NCI-H524 (cell line): ENCODE measurements at places on chromosomes 12 and 14.
A peak's percentile ranks its signal among the peaks of the same experiment; 100 is the strongest.

DNA sequence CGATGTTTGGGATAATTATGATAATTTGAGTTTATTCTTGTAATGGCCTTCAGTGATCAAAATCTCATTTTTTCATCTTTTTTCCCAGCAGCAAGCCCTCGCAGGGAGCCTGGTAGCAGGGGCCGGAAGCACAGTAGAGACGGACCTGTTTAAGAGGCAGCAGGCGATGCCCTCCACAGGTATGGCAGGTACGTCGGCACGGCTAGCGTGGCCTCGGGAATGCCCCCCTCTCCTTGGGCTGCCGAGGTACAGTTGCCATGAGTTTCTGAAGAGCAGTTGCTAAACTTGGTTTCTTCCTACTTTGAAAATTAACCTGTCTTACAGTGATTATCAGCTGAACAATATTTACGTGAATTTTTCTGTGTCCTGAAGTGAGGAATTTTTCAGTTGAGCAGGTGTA, 29.9 kb downstream of the EP400 start:
- DNase-seq, result no peak

DNA sequence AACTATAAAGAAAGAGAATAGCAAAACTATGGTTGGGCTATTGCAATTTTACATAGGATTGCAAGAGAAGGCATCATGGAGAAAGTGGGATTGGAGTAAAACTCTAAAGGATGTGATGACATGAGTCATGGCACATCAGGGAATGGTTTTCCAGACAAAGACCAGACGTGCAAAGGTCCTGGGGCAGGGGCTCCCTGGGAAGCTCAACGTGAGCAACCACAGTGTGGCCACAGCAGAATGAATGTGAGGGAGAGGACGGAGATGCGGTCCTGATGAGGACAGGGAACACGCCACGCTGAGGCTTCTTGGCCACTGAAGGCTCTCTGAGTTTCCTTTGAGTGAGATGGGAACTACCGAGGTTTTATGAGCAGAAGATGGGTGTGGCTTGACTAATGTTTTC, 38.2 kb downstream of the FZD10 start:
- no peak for DNase-seq

GRCh38 chr12:79895071-79895470, 39.8 kb downstream of the PPP1R12A start:
- DNase-seq, result no peak

- DNase-seq, result no peak
These were observed 118.6 kb downstream of the TRMT5 start for GRCh38 chr14:60862283-60862682.

DNA sequence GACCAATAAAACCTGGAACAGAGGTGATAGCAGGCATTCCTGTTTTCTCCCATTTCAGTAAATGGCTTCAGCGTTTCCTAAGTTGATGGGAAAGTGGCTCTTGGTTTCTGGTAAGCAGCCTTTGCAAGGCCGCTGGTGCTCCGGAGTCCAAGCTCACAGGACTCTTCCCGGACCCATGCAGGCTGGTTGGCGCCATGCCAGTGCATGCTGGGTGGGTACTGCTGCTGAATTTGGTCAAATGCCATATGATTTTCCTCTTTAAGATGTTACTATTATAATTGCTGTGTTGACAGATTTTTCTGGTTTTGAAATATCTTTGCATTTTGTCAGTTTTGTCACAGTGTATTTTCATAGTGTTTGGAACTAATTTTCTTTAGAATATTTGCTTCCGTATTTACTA, 27.7 kb downstream of the PPP2R5C start:
- no peak for DNase-seq

GRCh38 chr14:64515053-64515452, 10.5 kb downstream of the ZBTB1 start:
- no peak for DNase-seq

- DNase-seq, result no peak
These were observed 21.3 kb downstream of the SCAF11 start for GRCh38 chr12:45969084-45969483.

- no peak for DNase-seq
These were observed 12.6 kb downstream of the UBE3B start for GRCh38 chr12:109489955-109490565.

DNA sequence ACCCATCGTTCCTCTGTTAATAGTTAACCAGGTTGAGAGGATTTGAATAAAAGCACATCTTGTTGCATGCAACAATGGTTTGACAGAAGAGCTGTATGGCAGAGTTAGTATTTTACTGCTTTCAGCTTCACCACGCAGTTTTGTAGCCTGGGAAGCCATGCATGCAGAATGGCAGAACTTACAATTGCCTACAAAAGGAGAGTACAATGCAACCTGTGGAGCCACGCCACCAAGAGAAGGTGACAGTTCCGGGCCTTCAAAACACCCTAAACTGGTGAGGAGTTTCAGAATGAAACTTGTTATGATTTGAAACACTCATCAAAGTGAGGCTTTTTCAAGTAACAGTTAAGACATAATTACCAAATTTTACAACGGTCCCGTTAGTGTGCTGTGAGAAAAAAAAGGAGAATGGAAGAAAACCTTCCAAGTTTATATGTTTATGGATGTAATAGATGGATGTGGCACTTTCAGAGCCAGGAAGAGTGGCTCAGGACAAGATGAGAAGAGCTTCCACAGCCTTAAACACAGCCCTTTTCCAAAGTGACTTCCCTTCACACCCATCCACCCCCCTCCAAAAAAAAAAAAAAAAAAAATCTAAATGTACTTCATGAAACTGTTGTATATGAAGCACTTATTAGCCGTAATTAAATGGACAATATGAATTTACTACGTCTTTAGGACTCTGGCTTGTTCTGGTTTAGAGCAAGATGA, 158.7 kb downstream of the EGLN3 start:
- DNase-seq, result no peak

GRCh38 chr14:92407410-92407809, 84.4 kb downstream of the SLC24A4 start:
- no peak for DNase-seq

- DNase-seq, result no peak
These were observed 183.1 kb downstream of the TMEM121 start for GRCh38 chr14:105709281-105710118.

- no peak for DNase-seq
These were observed 7.1 kb downstream of the PXN start for GRCh38 chr12:120258323-120258896.

GRCh38 chr12:110849748-110850403, 3.1 kb downstream of the CCDC63 start:
- DNase-seq, result no peak

DNA sequence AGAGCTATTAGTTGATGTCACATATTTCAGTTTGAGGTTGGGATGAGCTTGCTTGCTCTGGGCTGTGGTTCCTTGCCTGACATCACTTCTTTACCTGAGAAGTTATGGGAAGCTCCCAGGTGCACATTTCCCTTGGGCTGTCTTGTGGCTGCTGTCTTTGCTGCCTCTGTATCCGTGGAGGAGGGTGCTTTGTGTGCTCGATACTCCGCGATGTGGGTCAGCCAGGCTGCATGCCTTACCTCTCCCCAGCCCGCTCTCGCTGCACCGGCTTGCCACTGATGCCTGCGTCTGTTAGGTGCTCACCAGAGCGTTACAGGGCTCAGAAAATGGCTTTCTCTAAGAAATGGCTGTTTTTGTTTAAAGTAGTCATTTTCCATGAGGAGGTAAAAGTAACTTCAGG, 19.6 kb downstream of the PELI2 start:
- DNase-seq, result peak; percentile 82

DNA sequence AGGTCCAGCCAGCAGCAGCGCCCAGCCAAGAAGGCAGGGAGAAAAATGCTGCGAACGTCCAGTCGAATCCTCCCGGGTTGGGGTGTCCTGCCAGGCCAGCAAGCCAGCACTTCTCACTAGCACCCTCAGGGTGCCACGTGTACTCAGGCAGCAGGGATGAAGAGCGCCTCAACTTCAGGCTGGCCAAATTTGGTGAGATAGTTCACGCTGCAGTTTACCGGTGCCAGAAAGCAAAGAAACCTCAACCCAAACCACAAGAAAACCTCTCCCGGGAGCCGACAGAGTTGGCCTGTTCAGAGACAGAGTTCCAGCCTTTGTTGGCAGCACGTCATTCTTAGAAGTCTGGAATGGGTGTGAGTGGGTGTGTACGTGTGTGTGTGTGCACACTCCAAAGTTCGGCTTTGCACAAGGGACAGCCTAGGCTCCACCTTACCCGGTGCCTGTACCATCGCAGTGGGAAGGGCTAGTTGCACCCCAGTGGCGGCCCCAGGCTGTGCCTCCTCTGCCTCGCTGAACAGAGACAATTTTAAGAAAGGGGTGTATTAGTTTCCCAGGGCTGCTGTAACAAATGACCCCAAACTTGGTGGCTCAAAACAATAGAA, 42.1 kb downstream of the ELK3 start:
- no peak for DNase-seq

DNA sequence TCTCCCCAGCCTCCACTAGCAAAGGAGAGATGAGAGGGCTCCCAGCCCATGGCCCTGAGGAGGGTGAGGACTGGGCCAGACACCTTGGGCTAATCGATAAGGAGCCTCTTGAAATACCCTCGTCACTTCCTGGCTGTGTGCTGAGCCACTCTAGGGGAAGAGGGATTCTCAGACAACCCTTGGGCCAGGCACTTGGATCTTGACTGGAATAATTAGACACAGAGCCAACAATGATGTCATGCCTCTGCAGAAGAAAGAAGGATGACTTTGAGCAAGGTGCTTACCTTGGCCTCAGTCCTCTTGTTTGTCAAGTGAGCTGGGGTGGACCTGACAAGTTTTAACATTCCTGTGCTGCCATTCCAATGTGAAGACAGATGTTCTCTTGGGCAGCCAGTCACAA, 83.1 kb downstream of the LRRC74A start:
- DNase-seq, result no peak

GRCh38 chr12:18907728-18908127, 169.8 kb downstream of the CAPZA3 start:
- no peak for DNase-seq

GRCh38 chr12:89621521-89621920, 87.1 kb downstream of the ATP2B1 start:
- no peak for DNase-seq

- no peak for DNase-seq
These were observed 25.9 kb downstream of the PPP4R3A start for GRCh38 chr14:91484186-91484585.

- DNase-seq, result no peak
These were observed 44.9 kb upstream of the STRAP start for GRCh38 chr12:15837141-15837790.

GRCh38 chr12:18951218-18951617, 178.3 kb upstream of the PLEKHA5 start:
- no peak for DNase-seq

GRCh38 chr12:98883231-98883630, 238.1 kb downstream of the APAF1 start:
- no peak for DNase-seq

- DNase-seq, result no peak
These were observed 6.3 kb downstream of the PPFIBP1 start for GRCh38 chr12:27530157-27530922.

GRCh38 chr14:65486863-65487262, 74.3 kb downstream of the FUT8 start:
- no peak for DNase-seq

- no peak for DNase-seq
These were observed 40.4 kb upstream of the GTF2A1 start for GRCh38 chr14:81261176-81261575.

DNA sequence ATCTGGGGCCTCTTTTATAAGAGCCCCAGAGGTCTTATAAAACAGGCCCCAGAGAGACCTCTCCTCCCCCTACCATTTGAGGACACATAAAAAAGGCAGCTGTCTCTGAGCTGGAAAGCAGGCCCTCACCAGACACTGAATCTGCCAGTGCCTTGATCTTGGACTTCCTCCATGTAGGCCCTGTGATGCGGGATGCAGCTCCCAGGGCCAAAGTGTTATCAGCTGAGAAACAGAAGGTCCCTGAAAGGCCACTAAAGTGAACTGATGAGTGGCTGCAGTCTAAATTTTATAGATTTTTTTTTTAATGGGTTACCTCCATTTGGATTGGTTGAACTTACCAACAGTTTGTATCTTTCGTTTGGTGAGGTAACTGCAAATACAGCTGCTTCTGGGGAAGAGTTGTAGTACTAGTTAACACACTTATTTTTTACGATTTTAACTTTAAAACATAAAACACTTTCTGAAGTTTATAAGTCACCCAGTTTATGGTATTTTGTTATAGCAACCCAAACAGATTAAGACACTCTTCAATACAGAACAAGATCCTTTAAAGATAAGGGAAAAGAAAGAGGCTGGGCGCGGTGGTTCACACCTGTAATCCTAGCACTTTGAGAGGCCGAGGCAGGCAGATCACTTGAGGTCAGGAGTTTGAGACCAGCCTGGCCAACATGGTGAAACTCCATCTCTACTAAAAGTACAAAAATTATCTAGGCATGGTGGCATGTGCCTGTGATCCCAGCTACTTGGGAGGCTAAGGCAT, 5.6 kb upstream of the GUCY2C start:
- DNase-seq, result no peak

GRCh38 chr12:66251049-66251448, 51.2 kb upstream of the HELB start:
- DNase-seq, result no peak

DNA sequence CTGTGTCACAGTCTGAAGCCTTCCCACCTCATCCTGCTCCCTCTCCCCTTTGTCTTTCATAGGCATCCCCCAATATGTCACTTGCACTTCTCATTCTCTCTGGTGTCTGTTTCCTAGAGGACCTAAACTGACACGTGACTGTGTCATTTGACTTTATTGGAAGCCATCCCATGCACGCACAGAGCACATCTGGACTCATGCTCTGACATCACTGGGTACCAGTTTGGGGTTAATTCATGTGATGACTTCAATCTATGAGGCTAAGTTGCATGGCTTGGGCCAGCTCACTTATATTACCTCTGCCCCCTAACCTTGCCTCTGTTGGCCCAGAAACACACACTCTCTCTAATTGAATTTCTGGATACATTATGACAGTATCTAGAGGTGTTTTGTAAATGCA, 21.5 kb downstream of the PYGL start:
- DNase-seq, result no peak

DNA sequence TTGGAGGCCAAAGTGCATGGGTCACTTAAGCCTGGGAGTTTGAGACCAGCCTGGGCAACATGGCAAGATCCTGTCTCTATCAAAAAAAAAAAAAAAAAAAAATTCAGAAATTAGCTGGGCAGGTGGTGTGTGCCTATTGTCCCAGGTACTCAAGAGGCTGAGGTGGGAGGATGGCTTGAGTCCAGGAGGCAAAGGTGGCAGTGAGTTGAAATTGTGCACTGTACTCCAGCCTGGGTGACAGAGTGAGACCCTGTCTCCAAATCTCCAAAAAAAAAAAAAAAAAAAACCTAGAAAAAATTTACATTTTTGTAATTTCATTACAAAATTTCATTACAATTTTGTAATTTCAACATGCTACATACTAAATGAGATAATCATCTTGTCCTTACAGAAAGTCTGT, 42.7 kb downstream of the SYNE2 start:
- DNase-seq, result no peak
